ENCODE measurements at places on chromosomes 16 and 17. TPM values are rescaled to one million over a fixed set of nuclear protein-coding genes. Genes with fewer than 3 reads are reported as not detected.

DNA sequence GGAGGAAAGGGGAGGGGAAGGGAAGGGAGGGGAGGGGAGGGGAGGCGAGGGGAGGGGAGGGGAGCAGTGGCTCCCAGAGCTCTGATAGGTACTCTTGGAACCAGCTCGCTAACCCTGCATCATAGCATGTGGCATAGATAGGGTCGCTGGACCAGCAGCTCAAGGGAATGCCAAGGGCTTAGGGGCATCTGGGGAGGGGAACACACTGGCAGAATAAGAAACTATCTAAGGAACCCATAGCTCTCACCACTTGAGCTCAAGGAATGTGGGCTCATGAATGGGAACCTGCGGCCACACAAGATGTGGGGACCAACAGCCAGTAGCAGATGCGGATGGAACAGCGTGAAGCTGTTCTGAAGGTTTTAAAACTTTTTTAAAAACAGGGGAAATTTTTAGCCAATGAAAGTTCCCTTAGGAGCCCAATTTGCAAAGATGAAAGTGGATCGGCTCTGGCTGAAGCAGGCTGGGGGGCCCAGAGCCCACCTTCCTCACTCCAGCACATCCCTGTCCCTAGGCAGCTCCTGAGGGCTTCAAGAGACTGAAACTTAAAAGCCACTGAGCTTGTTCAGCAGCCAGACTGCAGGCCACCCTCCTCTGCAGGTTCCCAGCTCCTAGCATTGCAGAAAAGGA, 46.9 kb downstream of the PIMREG start:
- no peaks in the 10 kb centered on the region for H3K36me3 ChIP-seq
- H3K27ac ChIP-seq = no peak overlapping the region
- DNase-seq = no peak
- no peaks in the 10 kb centered on the region for H3K4me1 ChIP-seq

The GAA gene
- 36.1 TPM for total RNA-seq

GRCh38 chr17:79845601-79845949, 6.3 kb upstream of the CBX4 start:
- DNase-seq = no peak
- peaks cover 25% of the 10 kb centered on the region for H3K4me1 ChIP-seq
- H3K27me3 ChIP-seq = no peaks in the 10 kb centered on the region
- H3K27ac ChIP-seq = peak overlapping the region; percentile 64
- no peaks in the 10 kb centered on the region for H3K36me3 ChIP-seq

- H3K4me1 ChIP-seq = no peaks in the 10 kb centered on the region
- no peak overlapping the region for H3K4me3 ChIP-seq
- H3K27me3 ChIP-seq = peaks cover 11% of the 10 kb centered on the region
- H3K27ac ChIP-seq = no peak overlapping the region
Measured at GRCh38 chr17:74637265-74637664, 13.7 kb upstream of the CD300E start.

The TVP23A gene
- total RNA-seq = not detected

GRCh38 chr16:12868788-12869187, 32.6 kb upstream of the SHISA9 start:
- no peaks in the 10 kb centered on the region for H3K4me1 ChIP-seq
- no peak overlapping the region for H3K27ac ChIP-seq
- no peak for DNase-seq
- H3K27me3 ChIP-seq = no peaks in the 10 kb centered on the region
- H3K36me3 ChIP-seq = no peaks in the 10 kb centered on the region

The IL34 gene
- 5.8 TPM for total RNA-seq

GRCh38 chr16:16016388-16016964, 67.1 kb downstream of the ABCC1 start:
- no peak overlapping the region for H3K4me3 ChIP-seq
- H3K36me3 ChIP-seq = no peaks in the 10 kb centered on the region
- H3K27ac ChIP-seq = peak overlapping the region; percentile 75
- peaks cover 42% of the 10 kb centered on the region for H3K4me1 ChIP-seq
- no peaks in the 10 kb centered on the region for H3K27me3 ChIP-seq
- no peak for DNase-seq

The CIITA gene
- total RNA-seq = 0.41 TPM

DNA sequence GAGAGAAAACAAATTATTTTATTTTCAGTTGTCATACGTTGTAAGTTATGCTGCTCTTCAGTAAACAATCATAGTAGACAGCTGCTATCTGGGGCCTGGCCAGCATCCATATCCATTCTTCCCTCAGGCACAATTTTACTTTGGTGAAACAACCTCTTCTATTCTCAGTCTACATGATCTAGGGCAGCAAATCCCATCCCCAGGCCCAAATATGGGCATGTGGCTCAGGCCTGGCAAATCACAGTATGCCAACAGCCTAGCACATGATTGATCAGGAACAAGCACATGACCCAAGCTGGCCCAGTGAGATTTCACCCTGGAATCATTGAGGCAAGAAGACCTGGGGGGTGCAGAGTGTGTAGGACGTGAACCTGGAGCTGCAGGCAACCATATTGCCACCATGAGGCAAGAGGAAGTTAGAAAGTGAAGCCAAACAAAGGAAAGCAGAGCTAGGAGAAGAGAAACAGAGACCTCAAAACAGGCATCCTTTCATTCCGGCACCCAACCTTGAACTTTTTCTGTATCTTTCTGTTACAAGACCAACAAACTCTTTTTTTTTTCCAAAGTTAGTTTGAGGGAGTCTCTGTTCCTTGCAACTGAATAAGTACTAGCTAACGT, 10.3 kb upstream of the ABCC12 start:
- DNase-seq = no peak
- H3K27ac ChIP-seq = peak overlapping the region; percentile 39
- no peak overlapping the region for H3K4me3 ChIP-seq
- no peaks in the 10 kb centered on the region for H3K36me3 ChIP-seq

DNA sequence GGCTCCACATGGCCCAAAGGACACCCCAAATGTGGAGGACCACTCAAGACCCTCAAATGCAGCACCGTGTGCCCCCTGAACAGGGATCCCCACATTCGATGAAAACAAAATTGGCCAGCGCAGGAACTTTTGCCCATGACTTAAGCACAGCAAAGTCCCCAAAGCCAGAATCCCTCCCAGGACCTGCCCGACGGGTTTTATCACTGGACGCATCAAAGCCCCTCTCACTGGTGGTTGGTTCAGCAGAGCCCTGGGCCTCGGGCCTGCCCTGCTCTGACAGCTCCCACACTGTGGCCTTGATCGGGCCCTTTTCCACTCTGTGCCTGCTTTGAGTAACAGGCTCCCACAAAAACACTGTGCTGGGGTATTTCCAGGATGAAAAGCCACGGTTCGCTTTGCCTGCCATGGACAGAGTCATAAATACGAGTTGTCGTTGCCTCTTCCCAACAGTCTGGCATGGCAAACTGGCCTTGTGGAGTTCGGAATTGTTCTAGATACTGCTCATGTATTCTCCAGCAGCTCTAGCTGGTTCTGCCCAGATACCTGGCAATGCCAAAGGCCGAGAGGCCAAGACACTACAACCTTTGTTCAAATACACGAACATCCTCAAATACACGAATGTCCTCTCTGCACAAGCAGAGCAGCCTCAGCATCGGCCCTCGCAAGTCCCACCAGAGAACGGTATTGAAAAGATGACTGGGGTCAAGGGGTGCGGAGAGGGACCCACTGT, 46.4 kb downstream of the TBC1D16 start:
- no peak overlapping the region for H3K4me3 ChIP-seq
- no peak for DNase-seq
- peak overlapping the region; percentile 90 for H3K27ac ChIP-seq
- H3K27me3 ChIP-seq = no peaks in the 10 kb centered on the region
- H3K36me3 ChIP-seq = no peaks in the 10 kb centered on the region
- peaks cover 87% of the 10 kb centered on the region for H3K4me1 ChIP-seq

GRCh38 chr16:70475054-70475871, 20.9 kb downstream of the FCSK start:
- H3K27ac ChIP-seq = no peak overlapping the region
- peaks cover 11% of the 10 kb centered on the region for H3K4me1 ChIP-seq
- H3K27me3 ChIP-seq = no peaks in the 10 kb centered on the region
- no peak for DNase-seq
- no peaks in the 10 kb centered on the region for H3K36me3 ChIP-seq

GRCh38 chr17:15998031-15998562, 1.4 kb downstream of the ZSWIM7 start:
- no peak for DNase-seq
- H3K27me3 ChIP-seq = no peaks in the 10 kb centered on the region
- peaks cover 13% of the 10 kb centered on the region for H3K36me3 ChIP-seq
- peak overlapping the region; percentile 81 for H3K4me3 ChIP-seq
- peak overlapping the region; percentile 89 for H3K27ac ChIP-seq

The CNGB1 gene
- total RNA-seq = not detected

DNA sequence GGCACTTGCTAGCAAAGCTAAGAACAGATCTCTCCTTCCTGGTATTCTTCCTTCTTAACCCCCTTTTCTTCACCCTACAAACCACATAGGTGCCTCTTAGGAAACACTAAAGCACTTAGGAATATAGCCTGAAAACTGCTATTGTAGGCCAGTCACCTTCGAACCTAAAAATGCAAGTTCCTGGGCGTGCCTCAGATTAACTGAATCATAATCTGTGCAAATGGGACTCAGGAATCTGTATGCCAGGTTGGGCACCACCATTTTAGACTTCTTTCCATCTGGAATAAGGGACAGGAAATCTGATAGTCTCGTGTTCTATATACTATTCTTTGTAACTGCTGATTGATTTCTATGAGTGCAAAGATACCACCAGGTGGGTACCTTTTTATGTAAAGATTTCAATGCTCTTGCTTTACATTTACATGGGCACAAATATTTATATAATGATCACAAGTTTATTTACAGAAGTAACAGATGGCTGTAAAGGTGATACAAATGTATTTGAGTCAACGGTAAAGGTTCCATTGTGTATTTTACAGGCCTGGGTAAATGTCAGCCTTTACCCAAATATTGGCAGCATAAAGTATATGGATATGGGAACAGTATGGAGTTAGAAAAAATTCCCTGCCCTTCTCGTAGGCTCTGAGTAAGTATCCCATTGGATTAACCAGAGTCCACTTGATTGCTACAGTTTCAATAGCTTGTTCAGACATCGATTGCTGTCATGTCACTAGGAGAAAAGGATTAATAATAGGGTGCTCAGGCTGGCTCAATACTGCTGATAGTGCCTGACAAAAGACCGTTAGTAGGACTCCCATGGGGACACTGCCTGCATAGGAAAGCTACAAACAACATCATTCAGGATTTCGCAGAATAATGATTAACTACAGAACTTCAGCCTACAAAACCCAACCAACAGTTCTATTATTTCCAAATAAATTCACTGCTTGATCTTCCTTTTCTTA, 124.7 kb downstream of the SNX11 start:
- peak overlapping the region; percentile 17 for H3K27ac ChIP-seq
- peaks cover 2% of the 10 kb centered on the region for H3K4me1 ChIP-seq
- H3K4me3 ChIP-seq = no peak overlapping the region
- H3K36me3 ChIP-seq = no peaks in the 10 kb centered on the region
- peaks cover 6% of the 10 kb centered on the region for H3K27me3 ChIP-seq

DNA sequence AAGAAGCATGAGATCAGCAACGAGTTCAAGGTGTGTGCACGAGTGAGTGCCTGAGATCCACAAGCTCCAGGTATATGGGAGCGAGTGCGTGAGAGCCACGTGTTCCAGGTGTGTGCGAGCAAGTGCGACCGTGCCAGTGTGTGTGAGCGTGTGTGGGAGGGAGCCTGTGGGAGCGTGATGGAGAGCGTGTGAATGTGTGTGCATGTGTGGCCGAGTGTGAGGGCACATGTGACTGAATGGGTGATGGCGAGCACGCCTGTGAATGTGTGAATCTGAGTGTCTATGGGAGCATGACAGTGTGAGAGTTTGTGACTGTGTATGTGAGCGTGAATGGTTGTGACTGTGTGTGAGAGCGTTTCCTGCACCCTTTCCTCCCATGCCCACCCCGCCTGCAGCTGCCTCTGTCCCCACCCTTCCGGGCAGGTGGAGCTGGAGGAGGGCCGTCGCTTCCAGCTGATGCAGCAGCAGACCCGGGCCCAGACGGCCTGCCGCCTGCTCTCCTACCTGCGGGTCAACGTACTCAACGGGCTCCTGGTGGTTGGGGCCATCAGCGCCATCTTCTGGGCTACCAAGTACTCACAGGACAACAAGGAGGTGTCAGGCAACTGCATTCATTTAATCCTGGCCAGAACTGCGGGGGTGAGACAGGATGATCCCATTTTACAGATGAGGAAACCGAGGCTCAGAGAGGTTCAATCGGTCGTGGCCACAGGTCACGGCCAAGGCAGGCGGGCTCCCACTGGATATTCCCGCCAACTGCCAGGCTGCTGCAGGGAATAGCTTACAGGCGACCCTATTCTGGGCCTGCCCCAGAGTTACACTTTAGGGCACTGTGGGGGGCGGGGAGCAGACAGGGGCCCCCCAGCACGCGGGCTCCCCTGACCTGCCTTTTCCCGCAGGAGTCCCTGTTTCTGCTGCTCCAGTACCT, 3.7 kb downstream of the TMC8 start:
- H3K27me3 ChIP-seq = no peaks in the 10 kb centered on the region
- H3K27ac ChIP-seq = no peak overlapping the region
- no peak overlapping the region for H3K4me3 ChIP-seq
- no peak for DNase-seq
- H3K36me3 ChIP-seq = no peaks in the 10 kb centered on the region

GRCh38 chr17:7590743-7591142, 849 bp upstream of the SOX15 start:
- peak overlapping the region; percentile 26 for H3K27ac ChIP-seq
- H3K4me1 ChIP-seq = peaks cover 13% of the 10 kb centered on the region
- DNase-seq = no peak
- H3K27me3 ChIP-seq = no peaks in the 10 kb centered on the region

GRCh38 chr17:79655672-79656290, 44.9 kb upstream of the RBFOX3 start:
- no peak overlapping the region for H3K27ac ChIP-seq
- H3K36me3 ChIP-seq = no peaks in the 10 kb centered on the region
- H3K27me3 ChIP-seq = peaks cover 26% of the 10 kb centered on the region

The HS3ST3A1 gene
- total RNA-seq = 0.31 TPM

Measured in Panc1 (cell line).